Right forelimb (tissue), 1 donor: ENCODE measurements at places on chromosomes 4 and X.

DNA sequence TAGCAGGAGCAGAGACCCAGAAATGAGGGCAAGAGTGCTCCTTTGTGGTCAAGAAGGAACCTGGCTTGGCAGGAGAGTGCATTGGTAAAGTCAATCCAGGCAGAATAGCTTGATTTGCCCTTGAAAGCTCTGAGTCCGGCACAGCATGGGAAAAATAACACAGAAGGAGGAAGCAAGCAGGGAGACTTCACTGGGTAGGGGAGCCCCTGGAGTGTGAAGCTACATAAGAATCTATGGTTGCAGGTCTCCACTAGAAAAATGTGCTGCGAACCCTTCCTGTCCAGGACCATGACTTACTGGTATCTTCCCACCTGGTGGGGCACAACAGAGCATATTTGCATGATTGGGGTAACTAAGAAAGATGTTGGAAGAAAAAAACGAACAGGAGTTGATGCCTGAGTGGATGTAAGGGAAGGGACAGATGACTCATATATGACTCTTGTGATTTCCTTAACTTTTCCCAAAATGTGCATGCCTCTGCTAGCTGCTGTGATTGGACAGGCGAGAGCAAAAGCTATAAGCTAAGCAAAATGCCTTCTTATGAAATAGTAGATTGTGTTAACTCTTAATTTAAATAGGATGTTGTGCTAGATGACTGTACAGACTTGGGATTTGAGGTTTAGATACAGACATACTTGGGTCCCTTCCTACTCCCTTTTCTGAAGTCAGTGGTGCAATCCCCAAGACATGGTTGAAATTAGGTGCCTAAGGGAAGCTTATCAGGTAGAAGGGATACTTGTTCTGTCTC, 3.3 kb downstream of the IL13RA1 start:
- DNase-seq: no peak

GRCh38 chr4:78629991-78630541, 78.5 kb downstream of the ANXA3 start:
- no peak for DNase-seq

DNA sequence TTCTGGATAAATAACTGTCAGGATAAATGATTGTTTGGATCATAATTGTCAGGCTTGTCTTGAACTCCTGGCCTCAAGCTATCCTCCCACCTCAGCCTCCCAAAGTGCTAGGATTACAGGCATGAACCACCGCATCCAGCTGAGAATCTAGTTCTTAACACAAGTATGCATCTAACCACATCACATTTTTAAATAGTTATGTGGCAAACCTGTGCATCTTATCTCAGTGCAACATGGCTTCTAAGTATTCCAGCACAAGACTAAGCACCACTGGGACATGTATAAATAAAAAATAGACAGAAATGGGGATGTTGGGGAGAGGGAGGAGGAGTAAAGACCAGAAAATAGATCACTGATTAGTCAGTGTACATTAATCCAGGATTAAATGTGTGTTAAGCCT, 74.7 kb upstream of the TBL1X start:
- no peak for DNase-seq

- DNase-seq: no peak
Measured at GRCh38 chr4:143338313-143338712, 1.6 kb downstream of the GAB1 start.

DNA sequence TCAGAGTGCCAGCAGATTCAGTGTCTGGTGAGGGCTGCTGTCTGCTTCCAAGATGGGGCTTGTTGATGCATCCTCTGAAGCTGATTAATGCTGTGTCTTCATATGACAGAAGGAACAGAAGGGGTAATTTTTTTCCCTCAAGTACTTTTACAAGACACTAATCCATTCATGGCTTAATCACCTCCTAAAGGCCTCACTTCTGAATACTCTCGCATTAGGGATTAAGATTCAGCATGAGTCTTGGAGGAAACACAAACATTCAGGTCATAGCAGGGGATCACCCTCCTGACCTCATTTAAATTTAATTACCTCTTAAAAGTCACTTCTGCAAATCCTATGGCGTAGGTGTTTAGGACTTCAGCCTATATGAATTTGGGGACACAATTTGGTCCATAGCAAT, 1145.5 kb upstream of the PCDH10 start:
- no peak for DNase-seq

DNA sequence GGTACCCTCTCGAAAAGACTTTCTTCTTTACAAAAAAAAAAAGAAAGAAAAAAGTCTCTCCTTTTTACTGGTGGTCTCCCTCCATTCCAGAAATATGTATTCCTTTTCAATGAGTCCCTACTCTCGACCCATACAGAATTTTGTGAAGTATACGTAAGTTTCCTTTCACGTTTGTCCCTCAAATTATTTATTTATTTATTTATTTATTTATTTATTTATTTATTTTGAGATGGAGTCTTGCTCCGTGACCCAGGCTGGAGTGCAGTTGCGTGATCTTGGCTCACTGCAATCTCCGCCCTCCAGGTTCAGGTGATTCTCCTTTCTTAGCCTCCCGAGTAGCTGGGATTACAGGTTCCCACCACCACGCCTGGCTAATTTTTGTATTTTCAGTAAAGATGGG, 429.2 kb upstream of the AR start:
- no peak for DNase-seq

GRCh38 chr4:7831858-7832730, 107.6 kb downstream of the AFAP1 start:
- peak; percentile 25 for DNase-seq

DNA sequence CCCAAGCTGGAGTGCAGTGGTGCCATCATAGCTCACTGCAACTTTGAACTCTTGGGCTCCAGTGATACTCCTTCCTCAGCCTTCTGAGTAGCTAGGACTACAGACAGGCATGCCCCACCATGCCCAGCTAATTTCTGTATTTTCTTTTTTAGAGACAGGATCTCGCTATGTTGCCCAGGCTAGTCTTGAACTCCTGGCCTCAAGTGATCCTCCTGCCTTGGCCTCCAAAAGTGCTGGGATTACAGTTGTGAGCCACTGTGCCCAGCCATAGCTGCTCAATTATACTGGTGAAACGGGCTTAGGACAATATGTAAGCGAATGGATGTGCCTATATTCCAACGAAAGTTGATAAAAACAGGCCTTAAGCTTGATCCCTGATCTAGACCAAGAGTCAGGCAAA, 13.1 kb downstream of the CASP3 start:
- no peak for DNase-seq

- DNase-seq: no peak
Measured at GRCh38 chrX:2888309-2888708, 40.8 kb downstream of the ARSD start.

DNA sequence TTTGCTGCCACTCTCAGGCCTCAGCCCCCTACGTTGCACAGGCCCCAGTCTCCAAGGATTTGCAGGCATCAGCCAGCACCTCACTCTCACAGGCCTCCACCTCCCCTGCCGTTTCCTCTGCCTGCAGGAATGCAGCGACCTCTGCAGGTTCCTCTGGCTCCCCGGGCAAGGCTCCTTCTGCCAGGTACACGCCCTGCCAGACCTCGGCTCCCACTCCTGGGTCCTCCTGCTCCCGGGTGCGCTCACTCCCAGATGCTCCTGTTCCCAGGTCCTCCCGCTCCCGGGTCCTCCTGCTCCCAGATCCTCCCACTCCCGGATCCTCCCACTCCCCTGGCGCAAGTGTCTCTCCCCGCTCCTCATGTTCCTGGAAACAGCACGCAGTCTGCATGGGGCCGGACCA, 144.4 kb upstream of the RADX start:
- DNase-seq: no peak

GRCh38 chrX:113759422-113759821, 824.5 kb upstream of the HTR2C start:
- DNase-seq: no peak

- no peak for DNase-seq
Measured at GRCh38 chrX:129642641-129643040, 12.1 kb downstream of the APLN start.

- DNase-seq: no peak
Measured at GRCh38 chrX:47240619-47241018, 7.8 kb downstream of the USP11 start.

DNA sequence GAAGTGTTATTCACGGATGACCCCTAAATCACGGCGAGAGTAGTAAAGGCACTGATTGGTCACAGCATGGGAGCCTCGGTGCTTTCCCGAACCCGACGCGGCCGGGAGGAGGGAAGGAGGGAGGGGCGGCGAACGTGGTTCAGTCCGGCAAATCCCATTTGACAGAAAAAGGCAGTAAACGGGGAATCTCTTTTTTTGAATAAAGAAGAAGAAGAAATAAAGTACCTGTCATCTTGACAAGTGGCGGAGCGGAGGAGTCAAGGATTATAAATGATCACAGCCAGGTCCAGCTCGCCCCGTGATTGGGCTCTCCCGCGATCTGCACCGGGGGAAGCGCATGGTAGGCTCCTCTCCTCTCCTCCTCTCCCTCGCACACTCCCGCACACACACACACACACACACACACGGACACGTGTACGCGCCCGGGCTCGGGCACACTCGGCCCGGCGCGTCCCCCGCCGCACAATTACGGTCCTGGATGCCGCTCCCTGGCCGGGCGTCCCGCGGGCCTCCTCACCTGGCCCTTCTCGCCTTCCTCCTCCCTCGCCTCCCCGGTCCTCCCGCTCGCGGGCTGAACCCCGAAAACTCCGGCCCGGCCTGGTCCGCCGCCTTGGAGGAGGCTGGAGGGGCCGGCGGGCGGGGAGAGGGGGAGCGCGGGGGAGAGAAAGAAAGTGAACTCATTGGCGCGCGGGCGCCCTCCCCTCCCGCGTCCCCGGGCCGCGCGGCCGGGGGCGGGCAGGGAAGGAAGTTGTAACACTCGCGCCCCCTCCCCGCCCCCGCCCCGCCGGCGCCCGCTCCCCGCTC, 99.2 kb upstream of the TENM3 start:
- DNase-seq: peak; percentile 88

DNA sequence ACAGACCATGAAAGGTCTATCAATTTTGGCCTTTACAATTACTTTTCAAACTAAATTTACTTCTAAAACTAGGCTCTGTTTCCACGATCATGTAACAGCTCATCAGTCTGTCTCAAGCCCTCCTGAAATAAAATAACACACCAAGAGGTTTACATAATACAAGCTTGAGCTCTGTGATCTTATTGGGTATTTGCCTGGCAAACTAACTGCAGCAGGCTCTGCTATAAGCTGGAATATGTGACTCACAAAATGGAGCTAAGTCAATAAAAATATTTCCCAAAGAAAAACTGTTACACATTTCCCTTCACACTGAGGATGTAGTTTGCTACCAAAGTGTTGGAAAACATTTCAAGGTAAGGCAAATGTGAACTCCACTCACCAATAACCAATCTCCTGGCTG, 94.7 kb upstream of the GPM6B start:
- DNase-seq: no peak

DNA sequence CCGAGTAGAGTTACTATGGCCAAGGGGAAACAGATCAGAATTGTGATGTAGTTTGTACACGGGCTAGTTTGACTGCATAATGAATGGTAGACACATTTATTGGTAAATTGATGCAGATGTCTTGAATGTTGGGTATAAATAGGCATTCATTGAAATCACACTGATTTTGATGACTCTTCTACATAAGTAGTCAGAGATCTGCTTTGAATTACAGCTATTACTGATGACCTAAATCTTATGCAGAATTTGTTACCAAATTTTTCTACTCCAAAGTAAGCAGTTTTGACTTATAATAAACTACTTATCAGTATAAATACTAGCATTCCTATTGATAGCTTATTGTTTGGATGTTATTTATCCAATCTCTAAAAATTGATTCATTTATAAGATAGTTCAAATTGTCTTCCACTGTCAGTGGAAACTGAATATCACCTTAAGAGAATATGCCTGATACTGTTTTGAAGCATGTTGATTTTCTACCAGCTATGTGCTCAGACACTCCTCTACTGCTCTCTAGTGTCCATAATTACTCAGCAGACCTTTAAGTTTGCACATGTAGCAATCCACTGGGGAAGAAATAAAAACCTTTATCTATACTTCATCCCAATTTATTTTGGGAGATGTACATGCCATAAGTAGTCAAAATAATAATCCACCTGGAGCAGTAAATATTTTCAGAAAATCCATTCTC, 120.3 kb downstream of the RASL11B start:
- DNase-seq: no peak

GRCh38 chr4:138616775-138617174, 374.6 kb upstream of the SLC7A11 start:
- DNase-seq: no peak

DNA sequence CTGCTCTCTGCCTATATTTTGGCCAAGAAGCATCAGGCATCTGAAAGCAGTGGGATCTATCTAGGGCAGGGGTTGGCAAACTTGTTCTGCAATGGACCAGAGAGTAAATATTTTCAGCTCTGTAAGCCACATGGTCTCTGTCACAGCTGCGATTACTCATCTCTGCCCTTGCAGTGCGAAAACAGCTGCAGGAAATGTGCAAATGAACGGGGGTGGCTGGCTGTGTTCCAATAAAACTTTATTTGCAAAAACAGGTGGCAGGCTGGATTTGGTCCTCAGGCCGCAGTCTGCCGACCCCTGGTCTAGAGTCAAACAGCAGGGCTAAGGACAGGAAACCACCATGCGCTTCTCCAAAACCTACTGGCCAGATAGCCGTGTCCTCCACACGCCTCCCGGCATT, 48.6 kb downstream of the ACOX3 start:
- peak; percentile 80 for DNase-seq

DNA sequence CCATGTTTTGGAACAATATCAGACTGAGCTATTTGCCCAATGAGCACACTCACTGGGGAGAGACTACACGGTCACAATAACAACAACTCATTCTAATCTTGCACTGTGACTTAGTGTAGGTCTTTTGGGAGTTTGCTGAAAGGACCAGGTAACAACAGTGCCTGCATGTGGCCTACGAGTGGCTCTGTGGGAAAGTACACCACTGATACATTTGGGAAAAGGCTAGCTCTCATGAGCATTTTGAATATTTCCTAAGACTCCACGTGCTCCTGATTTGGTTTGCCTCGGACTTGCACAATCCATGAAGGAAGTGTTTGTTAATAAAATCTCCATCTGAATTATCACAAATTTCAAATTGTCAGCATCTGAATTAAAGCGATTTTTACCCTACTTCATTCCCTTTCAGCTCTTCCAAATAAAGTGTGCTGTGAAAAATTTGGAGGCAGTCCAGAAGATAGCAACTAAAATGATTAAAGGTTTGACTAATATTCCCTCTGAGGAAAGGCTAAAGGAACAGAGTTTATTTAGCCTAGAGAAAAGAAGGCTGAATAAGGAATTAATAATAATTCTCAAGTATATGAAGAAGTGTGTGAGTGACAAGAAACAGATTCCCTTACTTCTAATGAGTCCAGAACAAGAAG, 406.4 kb downstream of the PPARGC1A start:
- DNase-seq: no peak

DNA sequence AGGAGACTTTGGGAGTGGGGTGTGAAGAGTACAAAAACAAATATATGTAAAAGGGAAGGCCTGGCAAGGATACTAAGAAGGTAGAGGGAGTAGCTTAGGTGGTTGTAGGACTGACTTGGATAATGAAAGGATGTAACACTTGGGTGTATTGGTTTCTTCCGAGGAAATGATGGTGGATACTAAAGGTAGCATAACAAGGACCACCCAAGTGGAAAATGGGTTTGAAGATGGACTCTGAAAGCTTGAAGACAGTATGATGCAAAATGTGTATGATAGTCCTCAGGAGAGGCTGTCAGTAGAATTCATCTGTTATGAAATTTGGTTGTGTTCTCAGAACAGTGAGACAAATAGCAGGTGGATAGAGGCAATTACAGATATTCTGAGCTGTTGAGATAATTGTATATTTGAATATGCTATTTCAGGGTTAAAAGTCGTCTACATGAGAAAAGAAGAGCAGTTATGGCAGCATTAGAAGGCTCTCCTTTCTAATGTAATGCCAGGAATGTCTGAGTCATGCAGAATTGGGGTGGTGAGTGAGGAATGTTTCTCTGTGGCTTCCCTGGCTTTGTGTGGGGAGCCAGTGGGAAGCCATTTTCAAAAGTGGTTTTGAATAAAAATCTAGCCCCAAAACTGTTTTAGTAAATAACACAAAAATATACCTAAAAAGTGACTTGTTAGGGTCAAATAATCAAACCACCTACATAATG, 75.6 kb downstream of the FHIP1A start:
- no peak for DNase-seq
